ENCODE measurements at places on chromosomes 3 and 15. TPM values are rescaled to one million over a fixed set of nuclear protein-coding genes. Genes with fewer than 3 reads are reported as not detected.

IL17RC gene
- 0.81 TPM for total RNA-seq

GRCh38 chr3:197000211-197000610, 29.4 kb downstream of the MELTF start:
- no peak overlapping the region for H3K4me3 ChIP-seq
- H3K4me1 ChIP-seq = peaks cover 9% of the 10 kb centered on the region
- H3K27ac ChIP-seq = no peak overlapping the region

DNA sequence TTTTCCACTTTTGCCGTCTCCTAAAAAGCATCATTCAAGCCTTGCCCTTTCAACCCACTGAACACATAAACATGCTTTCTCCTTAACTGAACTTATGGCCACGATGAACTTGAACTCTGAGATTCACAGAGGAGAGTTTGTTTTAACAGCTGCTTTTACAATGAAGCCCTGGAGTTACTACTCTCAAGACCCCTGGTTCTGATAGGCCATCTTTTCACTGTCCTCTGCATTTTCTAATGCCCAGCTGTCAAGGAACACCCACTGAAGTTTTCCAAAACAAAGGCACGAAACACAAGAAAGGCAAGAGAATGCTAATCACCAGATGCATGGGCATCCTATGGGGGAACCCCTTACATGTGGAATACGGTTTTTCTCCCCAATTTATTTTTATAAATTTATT, 100.8 kb downstream of the ADAMTS9 start:
- H3K4me1 ChIP-seq = no peaks in the 10 kb centered on the region
- no peak overlapping the region for H3K27ac ChIP-seq
- no peaks in the 10 kb centered on the region for H3K27me3 ChIP-seq
- no peaks in the 10 kb centered on the region for H3K36me3 ChIP-seq

PLSCR5 gene
- not detected for total RNA-seq

LIPC gene
- not detected for total RNA-seq

DNA sequence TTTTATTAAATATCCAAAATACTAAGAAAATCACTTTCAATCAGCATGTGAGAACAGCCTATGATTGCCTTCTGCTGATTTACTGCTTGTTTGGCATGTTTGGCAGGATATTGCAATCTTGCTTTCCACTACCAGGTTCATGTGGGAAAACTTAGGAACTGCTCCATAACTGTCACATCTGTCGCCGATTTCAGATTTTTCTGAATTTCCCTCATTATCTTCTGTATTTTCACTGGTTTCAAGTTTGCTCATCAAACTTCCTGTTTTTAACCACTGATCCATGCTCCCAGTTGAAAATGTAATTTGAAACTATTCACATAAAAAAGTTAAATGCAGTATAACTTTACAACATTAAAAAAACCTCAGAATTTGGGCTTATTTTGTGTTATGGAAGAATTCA, 93.0 kb downstream of the NFKBIZ start:
- no peak for DNase-seq
- H3K4me1 ChIP-seq = peaks cover 59% of the 10 kb centered on the region
- no peaks in the 10 kb centered on the region for H3K36me3 ChIP-seq
- H3K4me3 ChIP-seq = no peak overlapping the region

- no peaks in the 10 kb centered on the region for H3K36me3 ChIP-seq
- no peak overlapping the region for H3K4me3 ChIP-seq
- no peak for DNase-seq
- no peaks in the 10 kb centered on the region for H3K27me3 ChIP-seq
These were observed 30.1 kb downstream of the SST start for GRCh38 chr3:187639927-187640568.

DNA sequence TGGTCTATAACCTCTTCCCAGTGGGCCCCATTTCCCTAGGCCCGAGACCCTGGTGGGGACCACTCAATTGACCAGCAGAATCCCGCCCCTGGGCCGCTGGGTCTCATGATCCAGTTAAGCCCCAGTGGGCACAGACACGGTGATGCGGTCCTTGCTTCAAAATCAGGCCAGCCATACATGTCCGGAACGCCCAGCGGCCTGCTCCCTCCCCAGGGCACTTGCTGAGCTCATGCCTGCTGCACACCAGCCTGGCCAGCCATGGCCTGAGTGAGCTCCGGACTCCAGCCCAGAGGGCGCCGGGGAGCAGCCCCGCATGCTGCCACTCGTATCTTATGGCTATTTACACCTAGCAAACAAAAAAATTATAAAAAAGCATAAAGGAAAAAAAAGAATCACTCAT, 34.4 kb upstream of the IQSEC1 start:
- no peaks in the 10 kb centered on the region for H3K36me3 ChIP-seq
- H3K4me1 ChIP-seq = peaks cover 11% of the 10 kb centered on the region
- DNase-seq = no peak
- H3K27me3 ChIP-seq = no peaks in the 10 kb centered on the region

AHSG gene
- total RNA-seq = not detected

SH3GL3 gene
- not detected for total RNA-seq

DNA sequence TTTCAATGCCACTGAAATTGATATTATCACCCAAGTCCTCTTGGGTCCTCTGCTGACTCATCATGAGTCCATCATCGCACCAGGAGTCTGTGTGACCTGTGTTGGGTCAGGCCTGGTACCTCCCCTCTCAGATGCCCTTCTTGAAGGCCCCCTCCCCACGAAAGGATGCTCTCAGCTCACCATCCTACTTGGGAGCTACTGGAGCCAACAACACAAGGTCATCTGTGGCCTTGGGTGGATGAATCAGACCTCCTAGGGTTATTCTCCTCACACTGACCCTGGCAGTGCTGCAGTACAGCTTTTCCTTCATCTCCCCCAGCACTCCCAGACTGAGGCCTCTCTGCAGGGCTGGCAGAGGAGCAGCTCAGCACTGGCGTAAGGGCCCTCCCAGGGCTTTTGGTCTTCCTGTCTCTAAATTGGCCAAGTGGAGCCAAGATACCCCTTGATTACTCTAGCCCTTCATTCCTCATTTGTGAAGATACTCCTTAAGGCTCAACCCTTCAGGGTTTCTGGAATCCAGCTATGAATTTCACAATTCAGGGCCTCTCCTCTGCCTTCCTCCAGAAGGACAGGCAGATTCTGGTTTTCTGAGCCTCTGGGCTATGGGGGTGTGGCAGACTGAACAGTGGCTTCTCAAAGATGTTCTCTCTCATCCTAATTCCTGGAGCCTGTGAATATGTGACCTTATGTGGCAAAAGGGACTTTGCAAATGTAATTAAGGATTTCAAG, 80.7 kb upstream of the GSK3B start:
- DNase-seq = no peak
- H3K27ac ChIP-seq = no peak overlapping the region
- no peaks in the 10 kb centered on the region for H3K4me1 ChIP-seq
- no peak overlapping the region for H3K4me3 ChIP-seq

DNA sequence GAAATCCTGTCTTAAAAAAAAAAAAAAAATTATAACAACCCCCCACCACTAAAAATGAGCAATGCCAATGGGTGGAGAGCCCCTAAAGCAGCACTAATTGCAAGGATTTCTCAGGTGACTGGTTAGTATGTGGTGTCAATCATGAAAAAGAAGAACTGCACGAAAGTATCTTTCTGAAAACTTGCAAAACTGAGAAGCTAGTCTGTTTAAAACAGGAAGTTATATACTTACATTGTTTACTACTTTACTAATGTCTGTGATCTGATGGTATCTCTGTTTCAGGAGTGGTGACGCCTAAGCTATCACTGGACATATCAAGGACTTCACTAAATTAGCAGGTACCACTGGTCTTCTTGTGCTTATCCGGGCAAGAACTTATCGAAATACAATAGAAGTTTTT, at the start of gene CCR3:
CCR3 (plus strand) TSS at position 341 of the 400 bp plus-strand sequence. CDS start 22,699 bp downstream, outside the sequence.
- no peaks in the 10 kb centered on the region for H3K4me1 ChIP-seq
- no peak for DNase-seq
- no peaks in the 10 kb centered on the region for H3K27me3 ChIP-seq
- H3K36me3 ChIP-seq = no peaks in the 10 kb centered on the region

DNA sequence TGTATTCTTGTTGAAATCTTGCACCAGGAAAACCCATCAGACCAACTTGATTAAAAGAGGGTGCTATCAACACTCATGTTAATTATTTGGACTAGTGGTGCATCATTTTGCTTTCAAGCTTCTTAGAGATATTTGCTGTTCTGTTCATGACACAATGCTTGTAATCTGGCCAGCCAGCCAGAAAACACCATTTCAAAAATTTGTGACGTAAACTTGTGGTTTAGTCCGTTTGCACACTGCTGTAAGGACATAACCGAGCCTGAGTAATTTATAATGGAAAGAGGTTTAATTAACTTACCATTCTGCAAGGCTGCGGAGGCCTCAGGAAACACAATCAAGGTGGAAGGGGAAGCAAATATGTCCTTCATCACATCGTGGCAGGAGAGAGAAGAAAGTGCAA, 374.3 kb upstream of the TGFBR2 start:
- no peak overlapping the region for H3K4me3 ChIP-seq
- H3K36me3 ChIP-seq = no peaks in the 10 kb centered on the region
- H3K4me1 ChIP-seq = peaks cover 7% of the 10 kb centered on the region
- DNase-seq = no peak
- H3K27ac ChIP-seq = no peak overlapping the region

DPPA2 gene
- not detected for total RNA-seq

DNA sequence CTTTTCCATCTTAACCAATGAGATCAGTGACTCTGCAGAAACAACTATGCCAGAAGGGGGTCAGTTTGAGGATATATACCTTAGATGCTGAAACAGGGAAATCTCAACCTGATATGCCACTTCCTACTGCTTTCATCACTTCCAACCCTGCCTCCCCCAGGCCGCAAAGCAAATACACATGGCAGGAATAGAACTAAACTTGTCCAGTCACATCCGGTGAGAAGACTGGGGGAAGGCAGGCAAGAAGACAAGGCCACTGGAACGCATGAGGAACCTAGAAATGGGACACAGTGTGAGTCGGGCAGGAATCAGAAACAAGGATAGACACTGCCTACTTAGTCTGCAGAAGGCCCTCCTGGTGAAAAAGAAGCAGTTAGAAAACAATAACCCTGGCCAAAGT, 90.6 kb downstream of the MYO5A start:
- no peak for DNase-seq
- no peaks in the 10 kb centered on the region for H3K27me3 ChIP-seq
- H3K4me3 ChIP-seq = no peak overlapping the region
- H3K27ac ChIP-seq = no peak overlapping the region
- H3K36me3 ChIP-seq = no peaks in the 10 kb centered on the region
